Stimulated activated CD4-positive, alpha-beta T cell treated with anti-CD3 and anti-CD28 coated beads, Interleukin-4, amount 100 ng/mL, for 1 hour (primary cell): ENCODE measurements at places on chromosomes 1 and 21.

DNA sequence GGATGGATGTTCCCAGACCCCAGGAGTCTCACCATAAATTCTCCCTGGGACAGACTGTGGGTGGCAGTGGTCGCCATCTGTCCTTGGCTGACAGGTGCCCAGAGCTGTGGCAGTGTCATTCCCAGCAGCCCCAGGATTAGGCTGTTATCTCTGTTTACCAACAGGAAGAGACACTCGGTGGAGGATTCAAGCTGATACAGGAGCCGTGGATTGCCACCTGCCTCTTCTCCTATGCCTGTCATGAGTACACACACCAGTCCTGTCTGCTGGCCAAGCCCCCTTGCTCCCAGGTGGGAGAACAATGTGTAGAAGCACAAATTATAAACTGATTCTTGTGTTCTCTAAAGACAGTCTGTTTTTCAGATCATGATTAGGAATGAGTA lies 152.6 kb downstream of the ETS2 start:
- DNase-seq = no peak

DNA sequence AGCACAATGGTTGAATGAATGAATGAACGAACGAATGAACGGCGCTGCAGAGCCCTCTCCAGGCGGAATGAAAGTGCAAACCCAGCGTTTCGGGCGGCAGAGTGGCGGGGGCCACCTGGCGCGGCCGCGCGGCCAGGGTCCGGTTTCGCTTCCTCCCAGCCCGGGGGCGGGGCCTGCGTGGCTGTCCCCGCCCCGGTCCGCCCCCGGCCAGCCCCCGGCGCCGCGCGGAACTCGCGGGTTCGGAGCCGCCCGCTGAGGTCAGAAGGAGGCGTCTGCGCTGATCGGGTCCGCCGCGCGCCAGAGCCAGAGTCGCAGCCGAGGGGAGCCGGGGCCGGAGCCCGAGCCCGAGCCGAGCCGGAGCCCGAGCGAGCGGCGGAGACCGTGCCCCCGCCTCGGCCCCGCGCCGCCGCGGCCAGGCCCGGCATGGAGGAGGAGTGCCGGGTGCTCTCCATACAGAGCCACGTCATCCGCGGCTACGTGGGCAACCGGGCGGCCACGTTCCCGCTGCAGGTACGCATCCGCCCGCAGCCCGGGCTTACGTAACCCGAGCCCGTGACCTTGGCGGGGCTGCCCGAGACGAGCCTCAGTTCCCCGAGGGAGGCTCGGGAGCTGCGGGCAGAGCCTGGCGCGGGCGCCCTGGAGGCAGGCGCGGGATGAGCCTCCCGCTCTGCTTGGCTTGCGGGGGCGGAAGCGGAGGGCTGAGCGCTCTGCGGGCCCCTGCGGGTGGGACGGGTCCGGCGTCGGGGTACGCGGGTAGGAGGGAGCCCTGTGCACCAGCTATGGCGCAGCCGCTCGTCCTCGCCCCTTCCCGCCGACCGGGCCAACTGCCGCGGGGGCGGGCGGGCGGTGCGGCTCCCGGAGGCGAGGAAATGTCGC lies at the start of gene PDXK:
TSS of gene PDXK (plus strand) at position 258 of the 876 bp plus-strand sequence. CDS start at position 424, 166 bp downstream.
- peak; percentile 73 for DNase-seq

DNA sequence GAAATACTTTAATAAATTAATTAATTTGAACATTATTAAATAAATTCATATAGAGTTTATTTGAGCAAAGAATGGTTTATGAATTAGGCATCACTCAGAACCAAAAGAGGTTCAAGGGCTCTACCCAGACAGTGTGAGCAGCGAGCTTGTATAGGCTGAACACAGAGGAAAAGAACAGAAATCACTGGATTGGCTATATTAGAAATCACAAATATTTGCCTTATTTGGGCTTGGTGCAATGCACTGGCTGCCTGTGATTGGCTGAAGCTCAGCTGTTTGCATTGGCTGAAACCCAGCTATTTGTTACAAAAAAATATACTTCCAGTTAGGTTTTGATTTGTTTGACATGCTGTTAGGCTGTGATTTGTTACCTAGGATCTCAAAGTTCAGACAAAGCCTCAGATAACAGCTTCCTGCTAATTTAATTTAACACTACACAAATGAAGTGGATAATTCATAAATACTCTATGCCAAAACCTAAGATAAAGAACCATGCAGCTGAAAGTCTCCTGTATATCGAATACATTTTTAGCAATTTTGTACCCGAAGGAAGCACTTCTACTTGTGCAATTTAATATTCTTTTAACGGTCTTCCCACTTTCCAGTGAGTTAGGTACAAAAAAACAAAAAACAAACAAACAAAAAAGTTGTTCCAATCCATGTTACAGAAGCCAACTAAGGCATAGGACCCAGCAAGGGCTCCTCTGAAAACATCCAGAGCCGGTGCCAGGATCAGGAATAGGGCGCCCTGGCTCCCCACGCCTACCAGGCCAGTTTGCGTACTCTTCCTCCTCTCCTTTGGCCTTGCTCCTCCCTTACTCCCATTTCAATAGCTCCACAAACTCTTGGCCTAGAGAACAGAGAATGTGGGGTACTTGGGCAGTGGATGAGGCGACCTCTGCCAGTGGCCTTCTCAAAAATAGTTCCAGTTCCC lies 179.1 kb downstream of the DUSP10 start:
- DNase-seq = no peak

DNA sequence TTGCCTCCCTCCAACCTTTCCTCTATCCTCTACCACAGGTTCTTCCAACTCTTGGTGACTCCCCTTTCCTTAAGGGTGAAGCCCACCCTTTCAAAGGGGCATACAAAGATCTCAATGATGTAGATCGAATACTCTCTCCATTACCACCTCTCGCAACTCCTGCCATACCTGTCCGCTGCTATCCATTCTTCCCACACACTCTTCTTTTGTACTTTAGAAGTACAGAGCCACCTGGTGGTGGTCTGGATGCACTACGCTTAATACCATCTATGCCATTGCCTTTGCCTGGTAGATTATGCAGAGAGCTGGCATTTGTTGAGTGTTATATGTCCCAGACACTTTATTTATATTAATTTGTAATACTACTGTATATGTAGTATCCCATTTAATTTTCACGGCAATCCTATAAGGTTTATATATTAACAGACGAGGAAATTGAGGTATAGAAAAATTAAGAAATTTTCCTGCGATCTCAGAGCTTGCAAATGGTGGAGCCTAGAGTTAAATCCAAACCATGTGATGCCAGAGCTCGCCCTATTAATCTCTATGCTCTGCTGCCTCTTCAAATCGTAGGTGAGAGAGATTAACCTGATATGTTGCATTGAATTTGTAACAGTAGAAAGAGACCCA lies 22.9 kb downstream of the TSHB start:
- DNase-seq = peak; percentile 53

DNA sequence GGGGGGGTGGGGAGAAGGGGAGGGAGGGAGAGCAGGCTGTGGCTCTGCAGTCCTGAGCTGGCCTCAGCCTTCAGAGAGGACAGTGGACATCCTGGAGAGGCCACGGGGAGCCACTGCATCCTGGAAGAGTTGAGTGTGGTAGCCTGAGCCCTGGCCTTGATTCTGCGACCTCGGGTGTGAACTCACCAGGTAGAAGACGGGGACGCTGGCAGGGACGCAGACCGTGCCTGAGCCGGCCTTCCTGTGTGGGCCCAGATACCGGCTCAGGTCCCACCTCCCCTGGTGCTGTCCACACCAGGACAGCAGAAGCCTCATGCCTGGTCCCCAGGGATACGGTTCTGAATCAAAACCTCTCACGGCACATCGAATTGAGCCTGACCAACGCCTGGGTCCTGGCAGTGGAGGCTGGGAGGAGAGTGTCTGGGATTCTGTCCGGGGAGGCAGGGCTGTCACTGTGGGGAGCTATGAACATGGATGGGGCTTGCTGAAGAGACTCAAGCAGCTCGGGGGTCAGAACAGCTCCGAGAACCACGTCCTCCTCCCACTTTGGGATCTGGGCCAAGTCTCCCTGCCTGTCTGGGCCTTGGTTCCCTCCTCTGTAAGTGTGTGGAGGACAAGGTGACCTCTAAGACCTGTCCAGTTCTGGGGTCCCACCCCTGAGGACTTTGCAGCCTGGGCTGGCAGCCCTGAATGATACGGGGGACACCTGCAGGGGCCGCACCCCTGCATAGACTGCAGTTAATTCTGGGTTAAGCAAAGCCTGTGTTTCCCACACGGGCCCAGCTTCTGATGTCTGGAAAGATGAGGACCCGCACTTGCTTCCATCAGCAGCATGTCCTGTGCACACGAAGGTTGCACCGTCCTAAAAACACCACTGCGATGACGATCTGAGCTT lies 30.4 kb downstream of the RRP1 start:
- DNase-seq = no peak

DNA sequence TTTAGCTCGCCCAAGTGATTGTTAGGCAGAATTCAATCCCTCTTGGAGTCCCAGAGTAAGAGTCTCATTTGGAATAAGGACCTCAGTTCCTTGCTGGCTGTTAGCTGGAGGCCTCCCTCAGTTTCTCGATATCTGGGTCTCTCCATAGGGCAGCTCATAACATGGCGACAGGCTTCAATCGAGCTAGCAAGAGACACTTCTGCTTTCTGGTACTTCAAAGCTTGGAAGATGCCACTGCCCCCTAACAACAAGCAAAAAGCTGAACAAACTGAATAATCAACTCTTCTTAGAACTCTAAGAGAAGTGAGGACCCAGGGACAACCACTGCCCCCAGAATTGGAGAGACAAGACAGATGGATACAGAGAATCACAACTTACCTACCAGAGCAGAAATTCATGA lies 86.2 kb downstream of the TEX35 start:
- no peak for DNase-seq

DNA sequence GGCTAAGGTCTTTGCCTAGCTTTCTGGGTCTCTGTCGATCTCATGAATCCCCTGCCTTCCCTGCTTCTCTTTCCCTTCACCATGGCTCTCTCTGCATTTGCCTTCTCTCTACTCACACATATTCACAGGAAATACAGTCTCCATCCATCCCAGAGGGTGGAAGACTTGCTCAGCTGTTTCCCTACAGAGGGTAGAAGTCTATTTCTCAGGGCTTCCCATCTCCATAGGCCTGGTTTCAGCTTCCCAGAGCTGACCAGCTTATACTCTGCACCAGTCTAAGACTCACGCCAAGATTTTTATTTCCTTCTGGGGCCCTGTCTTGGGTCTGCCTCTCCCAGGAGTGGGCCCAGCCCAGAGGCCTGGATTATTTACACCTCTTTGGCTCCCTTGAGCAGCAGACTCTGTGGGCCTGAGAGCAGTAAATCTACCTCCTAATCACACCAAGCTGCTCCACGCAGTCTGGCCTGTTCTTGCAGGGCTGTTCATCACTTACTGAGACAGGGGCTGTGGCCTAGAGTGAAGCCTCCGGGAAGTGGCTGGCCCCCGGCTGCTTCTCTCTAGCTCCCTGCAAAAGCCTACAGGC lies 102.5 kb downstream of the PLXNA2 start:
- DNase-seq = no peak

- DNase-seq = no peak
Observed at GRCh38 chr1:247156787-247157232, 15.0 kb downstream of the ZNF124 start.

DNA sequence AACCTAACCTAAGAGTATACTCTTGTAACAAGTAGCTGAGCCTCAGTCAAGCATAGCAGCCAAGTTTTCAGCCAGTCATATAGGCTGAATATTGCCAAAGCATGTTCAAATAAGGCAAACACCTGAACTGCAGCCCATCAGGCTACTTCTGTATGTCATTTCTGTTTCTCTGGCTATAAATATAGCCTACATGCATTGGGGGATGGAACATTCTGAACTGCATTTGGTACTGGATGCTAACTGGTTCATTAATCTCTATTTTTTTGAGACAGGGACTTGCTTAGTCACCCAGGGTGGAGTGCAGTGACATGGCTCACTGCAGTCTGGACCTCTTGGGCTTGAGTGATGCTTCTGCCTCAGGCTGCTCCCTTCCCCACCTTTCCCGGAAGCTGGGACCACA lies 37.3 kb downstream of the MAST2 start:
- DNase-seq = no peak

DNA sequence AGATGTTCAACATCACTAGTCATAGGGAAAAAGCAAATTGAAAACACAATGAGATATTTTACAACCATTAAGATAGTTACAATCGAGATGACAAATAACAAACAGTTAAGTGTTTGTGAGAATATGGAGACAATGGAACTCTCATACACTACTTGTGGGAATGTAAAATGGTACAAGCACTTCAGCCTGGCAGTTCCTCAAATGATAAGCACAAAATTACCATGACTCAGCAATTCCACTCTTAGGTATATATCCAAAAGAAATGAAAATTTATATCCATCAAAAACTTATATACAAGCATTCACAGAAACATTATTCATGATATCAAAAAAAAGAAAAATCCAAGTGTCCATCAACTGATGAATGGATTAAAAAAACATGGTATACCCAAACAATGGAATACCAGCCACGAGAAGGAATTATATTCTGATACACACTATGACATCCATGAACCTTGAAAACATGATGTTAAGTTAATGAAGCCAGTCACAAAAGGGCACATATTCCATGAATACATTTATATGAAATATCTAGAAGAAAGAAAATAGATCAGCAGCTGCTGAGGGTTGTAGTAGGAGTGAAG lies 76.4 kb downstream of the EVI5 start:
- no peak for DNase-seq

- no peak for DNase-seq
Observed at GRCh38 chr1:247841796-247842195, at the start of gene OR11L1. Gene OR11L1 (minus strand): TSS chr1:247841896. CDS start chr1:247841896, 0 bp downstream.

DNA sequence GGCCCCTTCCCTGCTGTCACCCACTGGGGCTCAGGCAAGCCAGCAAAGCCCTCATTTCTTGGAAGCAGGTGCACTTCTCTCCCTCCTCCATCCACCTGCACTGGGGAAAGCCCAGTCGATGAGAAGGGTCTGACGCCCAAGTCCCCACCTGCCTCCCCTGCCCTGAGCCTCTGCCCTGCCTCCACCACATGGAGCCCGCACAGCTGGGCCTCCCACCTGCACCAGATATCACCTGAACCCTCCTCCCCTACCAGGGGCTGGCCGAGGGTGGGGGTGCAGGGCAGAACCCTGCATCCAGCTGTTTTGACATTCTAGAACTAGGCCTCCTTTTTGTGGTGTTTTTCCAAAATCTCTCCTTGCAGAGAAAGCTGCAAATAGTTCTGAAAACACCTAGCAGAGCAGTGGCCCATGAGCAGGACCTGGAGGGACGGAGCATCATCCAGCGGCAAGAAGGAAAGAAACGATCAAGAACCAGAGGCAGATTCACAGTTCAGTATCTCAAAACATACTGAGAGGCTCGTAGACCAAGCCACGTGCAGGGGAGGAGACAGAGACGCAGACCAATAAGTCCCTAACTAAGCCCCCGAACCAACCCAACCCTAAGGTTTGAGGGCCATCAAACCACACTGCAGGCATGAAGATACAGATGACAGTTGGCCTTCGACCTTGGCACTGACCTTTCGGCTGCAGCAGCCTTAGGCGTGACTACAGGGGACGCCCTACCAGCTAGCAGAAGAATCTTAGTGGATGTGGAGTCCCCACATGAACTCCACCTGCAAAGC lies 16.7 kb downstream of the CHD5 start:
- no peak for DNase-seq

DNA sequence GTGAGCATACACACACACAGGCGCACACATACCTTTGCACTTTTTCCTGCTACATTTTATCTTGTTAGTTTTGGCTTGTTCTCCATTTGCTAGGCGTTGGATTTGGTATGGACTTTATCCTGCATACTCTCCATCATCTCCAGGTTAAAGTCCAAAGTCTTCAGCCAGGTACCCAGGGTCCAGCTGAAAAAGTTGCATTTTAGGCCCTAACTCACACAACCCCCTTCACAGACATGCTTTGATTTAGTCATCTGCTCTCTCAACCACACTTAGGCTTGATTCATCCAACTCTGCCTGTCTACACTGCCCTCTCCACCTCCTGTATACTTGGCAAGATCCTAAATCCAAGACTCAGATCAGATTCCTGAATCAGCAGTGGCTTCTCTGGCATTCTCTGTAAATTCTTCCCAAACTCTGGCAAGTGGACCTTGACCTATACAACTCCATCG lies 10.7 kb upstream of the LAMB3 start:
- no peak for DNase-seq
